ENCODE measurements at places on chromosomes 7 and 10.

GRCh38 chr10:51564896-51565510 lies 134.4 kb downstream of the CSTF2T start:
- no peak for DNase-seq

- DNase-seq: no peak
Observed at GRCh38 chr7:52961084-52961483, 74.3 kb upstream of the POM121L12 start.

DNA sequence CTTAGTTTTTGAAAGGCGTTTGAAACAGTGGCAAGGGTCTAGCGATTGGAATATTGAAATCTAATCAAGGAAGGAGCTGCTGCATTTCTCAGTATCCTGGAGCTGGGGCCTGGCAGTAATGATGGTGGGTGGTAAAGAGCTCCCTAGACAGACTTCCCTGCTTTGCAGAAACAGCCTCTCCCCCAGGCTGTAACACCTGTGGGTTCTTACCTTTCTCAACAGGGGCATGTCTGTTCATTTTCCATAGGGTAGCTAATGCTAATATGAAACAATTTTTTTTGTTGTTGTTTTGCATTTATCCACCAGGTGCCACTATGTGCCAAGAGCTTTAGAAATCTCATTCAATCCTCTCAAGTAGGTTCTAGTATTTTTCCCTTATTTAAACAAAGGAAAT lies 345.5 kb downstream of the REEP3 start:
- DNase-seq: no peak

DNA sequence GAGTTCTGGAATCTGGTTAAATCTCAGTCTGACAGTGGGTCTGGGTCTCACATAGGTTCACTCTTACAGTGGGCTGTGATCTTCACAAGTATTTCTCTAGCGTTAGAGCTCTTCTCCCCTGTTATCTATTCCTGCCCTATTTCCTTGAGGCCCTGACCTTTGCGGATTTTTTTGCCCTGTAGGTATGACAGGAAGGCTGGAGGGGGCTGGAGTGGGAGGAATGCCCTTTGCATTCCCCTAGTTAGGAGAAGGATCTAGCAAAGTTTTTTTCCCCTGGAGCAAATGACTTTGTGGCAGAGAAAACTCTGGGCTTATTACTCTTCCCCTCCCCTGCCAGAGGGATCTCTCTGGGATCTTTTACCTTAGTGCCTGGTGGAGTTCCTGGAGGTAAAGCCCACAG lies 49.2 kb downstream of the GALNT11 start:
- no peak for DNase-seq

- no peak for DNase-seq
Observed at GRCh38 chr7:130793855-130794618, 60.0 kb upstream of the KLF14 start.

- no peak for DNase-seq
Observed at GRCh38 chr7:55549457-55549856, 22.8 kb downstream of the VOPP1 start.

DNA sequence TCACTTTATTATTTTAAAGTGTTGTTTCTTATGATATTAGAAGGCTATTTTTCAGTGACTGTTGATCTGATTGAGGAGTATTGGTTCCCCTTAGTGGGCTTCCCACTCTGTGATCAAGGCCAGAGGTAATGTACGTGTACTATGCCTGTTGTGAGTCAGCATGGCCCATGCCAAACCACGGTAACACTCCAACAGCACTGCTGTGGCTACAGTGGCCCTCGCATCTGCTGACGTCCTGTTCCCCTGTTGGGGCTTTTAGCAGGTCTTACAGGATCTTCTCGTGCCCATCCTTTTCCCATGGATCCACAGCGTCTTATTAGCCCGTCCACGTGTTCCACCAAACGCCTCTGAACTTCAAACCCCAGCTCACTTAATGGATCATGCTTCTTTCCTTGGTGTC lies 964.6 kb upstream of the CELF2 start:
- no peak for DNase-seq

DNA sequence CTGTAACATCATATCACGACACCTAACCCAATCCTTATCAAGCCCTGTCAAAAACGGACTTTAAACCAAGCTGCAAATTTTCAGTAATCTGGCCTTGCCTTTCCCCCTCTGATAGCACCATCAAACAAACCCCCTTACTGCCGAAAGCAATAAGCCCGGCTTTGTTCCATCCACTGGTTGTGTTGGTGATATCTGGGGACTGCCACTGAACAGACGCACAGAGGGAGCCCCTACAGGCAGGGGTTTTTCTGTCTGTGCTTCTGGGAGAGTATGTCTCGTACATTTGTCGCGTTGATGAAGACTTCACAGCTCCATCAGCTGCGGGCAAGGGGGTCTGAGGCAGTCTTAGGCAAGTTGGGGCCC lies 550 bp upstream of the PLAU start:
- DNase-seq: peak; percentile 10

- DNase-seq: no peak
Observed at GRCh38 chr7:14542624-14543023, 359.9 kb downstream of the DGKB start.

GRCh38 chr7:140455743-140456142 lies 23.6 kb downstream of the MKRN1 start:
- no peak for DNase-seq

DNA sequence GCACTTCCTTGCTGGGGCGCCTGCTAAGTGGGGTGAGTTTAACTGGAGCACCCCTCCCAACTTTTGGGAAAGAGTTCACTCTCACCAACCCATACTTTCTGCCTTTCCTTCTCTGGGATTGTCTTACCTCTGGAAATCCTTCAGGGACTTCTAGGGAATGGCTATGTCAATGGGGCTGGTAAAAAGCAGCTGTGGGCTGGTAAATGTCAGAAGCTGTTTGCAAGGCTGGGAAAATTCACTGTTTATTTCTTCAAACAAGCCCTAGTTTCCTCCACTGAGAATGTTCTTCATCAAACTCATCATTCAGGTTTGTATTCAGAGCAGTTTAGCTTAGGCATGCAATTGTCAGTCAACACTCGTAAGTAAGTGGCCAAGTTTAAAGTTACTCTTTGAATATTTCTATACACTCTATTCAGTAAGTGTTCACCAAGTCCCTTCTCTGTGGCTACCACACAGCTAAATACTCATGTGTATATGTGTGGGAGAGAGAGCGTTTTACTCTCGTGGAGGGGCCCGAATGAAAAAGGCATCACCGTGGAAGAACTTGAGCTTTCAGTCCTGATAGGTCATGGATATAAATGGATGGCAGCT lies 654.8 kb downstream of the LRMDA start:
- no peak for DNase-seq

DNA sequence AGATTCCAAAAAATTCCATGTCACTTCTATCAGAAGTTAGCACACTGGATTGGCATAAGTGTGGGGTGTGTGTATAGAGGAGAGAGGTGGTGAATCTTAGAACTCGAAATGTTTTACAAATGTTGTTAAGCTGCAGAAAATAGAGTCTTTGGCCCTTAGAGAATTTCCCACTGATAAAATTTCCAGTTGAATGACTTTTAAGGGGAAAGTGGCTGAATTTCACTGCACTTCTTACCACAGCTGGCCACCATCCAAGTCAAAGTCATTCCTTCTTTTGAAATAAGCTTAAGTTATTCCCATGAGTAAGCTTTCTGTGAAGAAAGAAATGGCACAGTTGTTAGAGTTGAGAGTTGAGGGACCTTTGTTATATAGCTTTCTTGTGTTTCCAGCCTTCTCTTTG lies 13.9 kb downstream of the VCL start:
- no peak for DNase-seq

GRCh38 chr7:70113078-70113477 lies 514.8 kb downstream of the AUTS2 start:
- DNase-seq: no peak

DNA sequence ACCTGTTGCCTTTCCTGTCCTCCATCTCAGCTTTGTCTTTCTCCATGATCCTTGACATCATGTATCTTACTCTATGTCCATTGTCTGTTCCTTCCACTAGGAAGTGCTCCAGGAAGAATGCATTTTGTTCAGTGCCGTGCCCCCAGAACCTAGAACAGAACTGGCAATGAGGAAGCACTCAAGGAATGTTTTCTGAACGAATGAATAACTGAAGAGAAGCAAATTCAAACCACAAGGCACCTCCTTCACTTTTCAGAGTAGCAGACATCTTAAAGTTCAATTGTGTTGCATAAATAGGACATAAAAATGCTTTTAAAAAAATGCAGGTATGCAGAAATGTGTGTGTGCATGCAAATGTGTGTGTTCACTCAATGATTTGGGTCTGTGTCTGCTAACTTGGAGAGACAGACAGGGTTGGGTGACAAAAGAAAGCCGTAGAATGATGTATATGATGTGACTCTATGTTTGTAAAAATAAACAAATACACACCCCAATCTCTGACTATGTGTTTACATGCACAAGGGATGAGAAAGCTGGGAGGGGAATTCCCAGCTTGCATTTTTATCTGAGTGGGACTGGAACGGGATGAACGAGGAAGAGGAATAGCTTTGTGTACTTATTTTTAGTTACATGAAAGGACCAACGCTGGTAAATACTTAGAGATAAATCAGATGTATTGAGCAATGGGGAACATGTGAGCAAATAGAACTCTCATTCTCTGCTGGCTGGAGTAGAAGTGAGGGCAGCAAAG lies 237.7 kb downstream of the FANK1 start:
- DNase-seq: no peak

DNA sequence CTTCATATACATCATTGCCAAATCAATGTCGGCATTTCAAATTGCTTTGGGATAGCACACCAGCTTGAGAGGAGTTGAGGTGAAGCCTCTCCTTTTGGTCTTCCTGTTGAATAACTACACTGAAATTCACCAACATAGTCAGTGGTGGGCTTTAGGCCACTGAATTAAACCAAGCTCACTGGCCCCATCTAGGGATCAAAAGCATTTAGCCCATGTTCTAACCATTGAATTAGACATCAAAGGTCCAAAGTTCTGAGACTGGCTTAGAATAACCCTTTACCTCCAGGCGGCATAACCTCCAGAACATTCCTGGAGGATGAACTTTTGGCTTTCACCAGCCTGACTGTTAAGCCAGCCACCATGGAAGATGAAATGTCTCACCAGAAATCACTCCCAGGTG lies 54.6 kb downstream of the BPGM start:
- DNase-seq: no peak

DNA sequence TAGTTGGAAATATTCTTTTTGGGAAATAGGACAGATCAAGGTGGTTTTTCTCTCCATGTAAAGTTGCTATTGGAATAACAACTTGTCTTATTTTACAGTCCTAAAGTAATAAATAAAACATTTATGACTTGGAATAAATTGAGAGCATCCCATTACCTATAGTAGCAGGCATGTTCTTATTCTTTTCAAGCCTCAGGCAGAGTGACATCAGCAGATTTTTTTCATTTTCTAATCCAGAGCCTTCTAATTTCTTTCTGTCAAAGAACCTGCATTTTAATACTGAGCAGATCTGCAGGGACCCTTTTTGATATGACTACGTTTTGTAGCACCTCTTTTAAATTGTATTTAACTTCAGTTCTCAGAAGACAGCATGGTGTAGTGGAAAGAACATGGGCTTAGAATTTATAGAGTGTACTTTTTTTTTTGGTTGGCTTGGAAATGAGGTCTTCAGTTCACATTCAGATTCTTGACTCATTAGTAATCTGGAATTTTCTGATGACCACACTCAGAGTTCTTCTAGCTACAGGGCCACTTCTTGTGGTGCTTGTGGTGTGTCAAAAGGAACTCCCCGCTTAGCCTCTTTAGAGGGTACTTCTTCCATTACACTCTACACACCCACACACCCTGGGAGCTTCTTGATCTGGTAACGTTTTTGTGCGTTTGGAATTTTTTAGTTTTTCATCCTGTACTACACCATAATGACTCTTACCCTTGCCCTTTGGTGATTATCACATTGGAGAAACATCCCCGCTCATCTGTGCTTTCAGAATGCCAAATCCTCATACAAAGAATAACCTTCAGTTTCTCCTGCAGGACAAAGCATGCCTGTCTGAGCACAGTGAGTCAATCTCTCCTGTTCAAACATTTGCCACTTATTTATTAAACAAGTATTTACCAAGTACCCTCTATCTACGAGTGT lies 34.6 kb downstream of the AGK start:
- DNase-seq: peak; percentile 58

DNA sequence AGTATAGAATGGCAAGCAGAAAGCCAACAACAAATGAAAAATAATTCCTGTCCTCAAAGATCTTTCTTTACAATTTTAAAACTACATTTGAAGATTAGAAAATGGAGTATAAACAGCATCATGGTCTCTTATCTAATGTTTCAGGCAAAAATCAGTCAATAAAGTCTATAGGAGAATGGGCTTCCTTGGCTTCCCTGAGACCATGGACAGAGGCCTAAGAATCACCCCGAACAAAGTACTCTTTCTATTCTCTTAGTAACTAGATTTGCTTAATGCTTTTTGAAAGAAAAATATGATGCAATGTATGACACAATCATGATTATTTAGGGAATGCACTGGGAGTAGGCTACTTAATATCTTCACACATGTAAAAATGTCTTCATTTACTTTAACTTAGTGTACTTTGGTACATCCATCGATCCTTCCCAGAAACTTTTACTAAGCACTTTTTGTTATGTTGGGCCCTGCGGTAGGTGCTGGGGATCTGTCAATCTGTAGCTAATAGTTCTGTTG lies 17.3 kb downstream of the GRM3 start:
- DNase-seq: no peak

GRCh38 chr7:112510001-112510742 lies 29.4 kb downstream of the LSMEM1 start:
- DNase-seq: no peak

DNA sequence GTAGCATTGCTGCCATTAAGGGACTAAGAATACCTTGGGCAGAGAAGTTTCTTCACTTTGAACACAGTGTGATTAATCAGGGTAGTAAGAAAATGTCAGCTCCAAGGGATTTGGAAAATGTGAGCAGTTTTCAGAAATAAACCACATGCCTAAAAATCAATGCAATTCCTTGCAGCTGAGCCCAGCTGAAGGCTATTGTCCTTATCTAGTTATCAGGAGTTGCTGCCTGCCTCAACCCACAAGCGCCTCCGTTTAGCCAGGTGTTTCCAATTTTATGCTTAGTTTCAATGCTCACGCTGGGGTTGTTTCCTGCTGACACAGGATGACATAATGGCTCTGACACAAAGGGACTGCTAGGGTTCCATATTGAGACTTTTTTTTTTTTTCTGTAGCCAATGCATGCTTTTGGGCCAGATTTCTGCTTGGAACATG lies 132.3 kb upstream of the ANK3 start:
- DNase-seq: no peak

- DNase-seq: no peak
Observed at GRCh38 chr7:10708447-10708846, 265.2 kb upstream of the PHF14 start.

DNA sequence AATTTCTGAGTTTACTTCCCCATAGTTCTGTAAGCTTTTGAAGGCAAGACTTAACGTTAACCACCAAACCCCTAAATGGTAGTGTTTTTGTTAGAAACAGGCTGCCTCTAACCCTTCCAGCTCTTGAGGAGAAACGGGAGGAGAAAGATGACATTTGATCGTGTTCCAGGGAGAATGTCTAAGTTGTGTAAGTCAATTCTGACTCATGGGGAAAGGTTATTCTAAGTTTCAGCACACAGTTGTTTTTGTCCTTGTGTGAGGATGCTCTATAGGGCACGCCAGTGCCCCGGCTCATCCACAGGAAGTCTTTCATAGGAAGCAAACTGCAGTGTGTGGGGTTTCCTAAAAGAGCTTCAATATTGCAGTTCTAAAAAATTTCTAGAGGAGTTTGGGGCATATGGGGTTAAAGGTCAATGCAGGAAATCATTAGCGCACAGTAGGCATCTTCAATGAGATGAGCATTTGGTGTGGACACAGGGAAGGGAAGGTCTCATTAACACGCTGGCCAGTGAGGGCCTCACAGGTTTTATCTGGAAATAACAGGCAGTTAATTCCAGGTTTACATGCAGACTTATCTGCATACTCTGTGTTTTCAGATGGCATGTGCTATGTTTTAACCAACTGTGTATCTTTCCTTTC lies 638.2 kb upstream of the IGFBP3 start:
- DNase-seq: no peak

Data from stimulated activated CD4-positive, alpha-beta T cell treated with anti-CD3 and anti-CD28 coated beads, Interleukin-2, amount 100 ng/mL, for 24 hours (primary cell).